ENCODE measurements at places on chromosomes 12 and 14.

DNA sequence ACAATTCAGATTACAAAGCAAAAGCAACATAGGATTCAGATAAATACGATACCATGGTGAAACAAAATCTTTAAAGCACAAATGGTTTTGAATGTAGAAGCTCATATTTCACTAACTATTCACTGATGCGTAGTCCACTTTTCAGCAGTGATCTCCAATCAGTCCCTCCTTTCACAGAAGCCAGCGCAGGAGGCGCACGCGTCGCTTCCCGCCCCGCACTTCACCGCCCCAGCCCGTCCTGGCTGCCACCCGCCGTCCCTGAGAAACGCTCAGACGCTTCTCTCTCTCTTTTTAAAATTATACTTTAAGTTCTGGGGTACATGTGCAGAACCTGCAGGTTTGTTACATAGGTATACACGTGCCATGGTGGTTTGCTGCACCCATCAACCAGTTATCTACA is 19.8 kb upstream of the CHFR start:
- no peak for DNase-seq

- DNase-seq, result no peak
Observed at GRCh38 chr12:92928421-92928961, 604 bp downstream of the EEA1 start.

GRCh38 chr12:119835068-119835467 is 42.1 kb downstream of the CIT start:
- no peak for DNase-seq

GRCh38 chr12:63821781-63822251 is 22.7 kb upstream of the SRGAP1 start:
- DNase-seq, result no peak

DNA sequence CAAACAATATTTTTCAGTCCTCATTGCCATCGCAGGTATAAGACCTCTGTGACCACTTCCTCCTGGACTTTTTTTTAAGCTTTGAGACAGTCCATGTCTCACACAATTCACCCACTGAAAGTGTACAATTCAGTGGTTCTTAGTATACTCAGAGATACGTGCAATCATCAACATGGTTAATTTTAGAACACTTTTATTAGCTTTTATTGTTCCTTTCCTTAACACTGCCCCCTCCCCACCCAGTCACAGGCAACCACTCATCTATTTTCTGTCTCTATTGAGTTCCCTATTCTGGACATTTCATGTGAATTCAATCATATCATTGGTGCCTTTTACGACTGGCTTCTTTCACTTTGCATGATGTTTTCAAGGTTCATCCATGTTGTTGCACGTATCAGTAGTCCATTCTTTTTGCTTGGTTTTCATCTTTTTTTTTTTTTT is 16.2 kb downstream of the NCKAP5L start:
- DNase-seq, result no peak

Measured in NCI-H446 treated with DMSO at 0.1 percent for 48 hours (cell line).